Stimulated activated CD4-positive, alpha-beta T cell treated with anti-CD3 and anti-CD28 coated beads, Interleukin-4, amount 100 ng/mL, for 24 hours (primary cell): ENCODE measurements at places on chromosomes 7 and 10.

- DNase-seq = peak; percentile 76
These were observed 14.9 kb downstream of the DUSP5 start for GRCh38 chr10:110512461-110513187.

DNA sequence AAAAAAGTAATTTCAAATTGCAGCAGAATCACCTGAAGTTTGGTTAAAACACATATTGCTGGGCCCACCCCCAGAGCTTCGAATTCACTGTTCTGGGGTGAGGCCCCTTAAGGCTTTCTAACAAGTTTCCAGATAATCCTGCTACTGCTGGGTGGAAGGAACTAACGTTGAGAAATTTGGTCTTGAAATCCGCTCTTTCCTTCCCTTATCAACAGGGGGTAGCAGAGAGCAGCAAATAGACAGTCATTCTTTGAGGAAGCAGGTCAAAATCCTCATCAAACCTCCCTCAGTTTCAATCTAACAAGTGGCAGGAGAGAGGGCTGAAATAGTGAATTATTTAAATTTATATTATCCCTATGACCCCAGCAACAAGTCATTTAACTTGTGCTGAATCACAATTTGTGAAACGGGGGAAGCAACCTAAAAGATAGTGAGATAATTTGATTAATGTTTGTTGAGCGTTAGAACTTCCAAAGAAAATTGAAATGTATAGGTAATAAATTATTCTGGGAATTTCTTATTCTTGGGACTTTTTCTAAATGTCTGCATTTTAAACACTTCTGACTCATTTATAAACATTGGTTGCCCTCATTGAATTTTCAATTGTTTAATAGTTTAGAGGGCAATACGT, 21.7 kb upstream of the MALSU1 start:
- DNase-seq = peak; percentile 51

DNA sequence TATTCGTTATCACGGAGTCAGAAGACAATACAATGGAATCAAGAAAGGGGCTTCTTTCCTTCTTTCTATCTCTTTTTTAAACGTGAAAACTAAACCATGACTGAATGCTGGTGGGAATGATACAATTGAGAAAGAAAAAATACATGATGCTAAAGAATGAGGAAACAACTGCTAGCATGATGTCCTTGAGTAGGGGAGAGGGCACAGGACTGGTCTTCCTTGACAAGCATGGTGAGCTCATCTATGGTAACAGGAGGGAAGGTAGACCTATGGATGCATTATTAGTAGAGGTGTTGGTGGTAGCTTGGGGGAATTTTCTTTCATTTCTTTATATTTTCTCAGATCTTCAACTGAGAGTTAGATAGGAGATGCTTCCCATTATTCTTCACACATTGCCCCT, 88.9 kb upstream of the COL1A2 start:
- no peak for DNase-seq

DNA sequence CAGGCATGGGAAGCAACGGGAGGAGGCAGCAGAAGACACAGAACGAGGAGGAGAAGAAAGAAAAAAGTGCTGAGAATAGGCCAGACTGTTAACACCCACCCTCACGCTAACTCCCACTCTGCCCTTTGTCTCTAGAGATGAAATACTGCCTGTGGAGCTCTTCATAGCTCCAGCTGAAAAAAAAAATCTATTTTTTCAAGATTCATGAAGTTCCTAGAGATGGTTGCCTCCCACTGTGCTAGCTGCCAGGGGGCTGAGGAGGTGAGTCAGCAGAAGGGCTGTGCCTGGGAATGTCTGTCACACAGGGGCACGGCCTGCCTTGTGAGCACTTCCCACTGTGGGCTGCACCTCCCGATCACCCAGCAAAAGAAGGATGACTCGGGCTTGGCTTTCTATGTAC, 144.5 kb downstream of the RNF216 start:
- DNase-seq = no peak

DNA sequence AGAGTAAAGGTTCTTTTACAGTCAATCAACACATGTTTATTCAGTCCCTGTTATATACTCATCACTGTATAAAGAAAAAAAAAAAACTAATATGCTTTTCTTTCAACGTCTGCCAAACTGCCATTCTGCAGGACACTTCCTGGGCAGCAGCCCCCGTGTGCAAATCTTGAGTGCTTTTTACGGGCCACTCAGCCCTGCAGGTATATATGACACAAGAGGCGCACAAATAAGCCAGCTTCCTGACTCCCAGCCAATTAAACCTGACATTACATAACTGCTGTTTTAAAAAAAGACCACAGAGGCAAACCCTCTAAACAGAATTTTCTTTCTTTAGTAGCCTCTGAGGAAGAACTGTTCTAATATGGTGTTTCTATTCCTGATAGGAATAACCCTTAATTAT, 263.0 kb upstream of the NEBL start:
- no peak for DNase-seq

DNA sequence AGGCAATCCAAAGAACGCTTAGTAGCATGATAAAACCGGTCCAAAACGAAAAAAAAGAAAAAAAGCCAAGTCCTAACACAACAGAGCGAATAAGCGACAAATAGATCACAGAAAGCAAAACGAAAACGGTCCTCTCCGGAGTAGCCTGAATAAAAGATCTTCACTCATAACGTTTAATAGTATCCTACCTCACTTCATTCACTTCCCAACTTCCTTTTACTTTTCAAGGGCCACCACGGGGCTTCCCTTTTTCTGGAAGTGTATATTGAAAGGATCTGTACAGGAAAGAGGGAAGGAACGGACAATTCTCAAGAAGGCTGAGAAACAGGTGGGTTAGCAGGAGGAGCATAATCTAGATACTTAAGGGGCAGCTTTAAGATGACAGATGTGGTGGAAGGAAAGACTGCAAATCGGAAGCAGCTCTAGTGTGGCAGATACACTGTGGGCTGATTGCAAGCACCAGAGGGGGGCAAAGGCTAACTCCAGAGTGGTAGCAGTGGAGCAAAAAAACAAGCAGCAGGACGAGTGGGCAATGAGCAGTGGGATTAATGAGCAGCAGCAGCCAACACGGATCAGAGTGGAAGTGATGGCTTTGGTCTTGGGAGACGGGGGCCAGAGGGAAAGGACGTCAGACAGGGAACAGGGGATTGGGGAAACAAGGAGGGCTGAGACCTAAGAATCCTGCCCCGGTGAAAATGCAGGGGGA, 866 bp downstream of the CNOT4 start:
- DNase-seq = peak; percentile 33

- DNase-seq = no peak
These were observed 84.1 kb upstream of the GNA12 start for GRCh38 chr7:2928256-2928612.

DNA sequence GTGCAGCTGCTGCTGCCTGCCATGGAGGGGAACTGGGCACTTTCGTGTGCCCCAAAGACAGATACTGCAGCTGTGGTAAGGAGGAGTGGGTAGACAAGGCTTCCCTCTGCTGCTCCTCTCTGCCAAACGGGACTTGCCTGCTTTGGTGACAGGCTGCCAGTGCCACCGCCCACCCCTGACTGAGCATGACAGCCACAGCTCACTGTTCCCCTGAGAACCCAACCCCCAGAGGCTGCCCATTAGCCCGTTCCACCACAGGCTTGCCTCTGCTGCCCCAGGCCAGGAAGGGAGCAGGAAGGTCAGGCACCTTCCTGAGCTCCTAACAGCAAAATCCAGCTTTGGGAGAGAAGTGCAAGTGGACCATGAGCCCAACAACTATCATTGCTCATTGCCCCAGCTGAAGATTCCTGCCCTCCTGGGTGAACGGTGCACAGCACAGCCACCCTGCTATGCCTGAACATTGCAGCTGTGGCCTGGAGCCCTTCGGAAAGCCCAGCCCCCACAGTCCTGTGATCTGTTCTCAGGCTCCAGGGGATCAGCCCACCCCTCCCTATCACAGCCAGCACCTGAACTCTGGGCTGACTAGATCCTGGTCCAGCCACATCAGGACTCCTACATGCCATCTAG, 58.7 kb upstream of the ANTXRL start:
- DNase-seq = no peak

GRCh38 chr10:69421611-69422308, 5.0 kb upstream of the TACR2 start:
- DNase-seq = no peak

DNA sequence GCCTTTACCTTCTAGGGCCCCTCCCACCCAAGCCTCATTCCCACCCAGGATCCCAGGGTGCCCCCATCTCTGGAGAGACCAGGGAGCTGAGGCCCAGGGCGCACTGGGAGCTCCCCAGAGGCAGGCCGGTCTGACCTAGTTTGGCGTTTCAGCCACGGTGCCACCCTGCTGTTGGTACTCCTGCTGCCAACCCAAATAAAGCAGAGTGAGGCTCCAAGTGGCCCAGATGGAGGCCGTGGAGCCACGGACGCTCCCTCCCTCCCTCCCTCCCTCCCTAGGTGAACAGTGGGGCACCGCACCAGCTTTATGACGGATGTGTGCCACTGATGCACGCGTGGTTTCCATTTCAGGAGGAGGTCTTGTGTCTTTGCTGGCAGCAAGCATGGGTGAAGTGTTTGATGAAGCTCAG, 1.8 kb downstream of the INPP5A start:
- DNase-seq = peak; percentile 49

DNA sequence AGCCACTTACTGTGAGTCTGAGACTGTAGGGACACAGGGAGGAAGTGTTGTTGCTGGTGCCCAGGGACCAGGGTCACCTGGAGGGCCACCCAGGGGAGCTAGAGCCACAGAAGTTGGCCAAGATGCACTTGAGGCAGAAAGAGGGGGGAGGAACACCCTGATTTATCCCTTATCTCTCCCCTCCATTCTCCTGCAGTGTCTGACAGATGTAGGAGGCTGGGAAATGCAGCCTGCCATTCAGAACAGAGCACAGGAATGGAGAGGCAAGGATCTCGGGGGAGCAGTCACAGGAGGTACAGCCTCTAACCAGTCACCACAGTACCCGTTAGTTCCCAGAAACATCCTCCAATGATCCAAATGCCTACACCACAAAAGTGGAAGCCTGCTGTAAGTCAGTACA, 118.4 kb upstream of the SLC26A5 start:
- no peak for DNase-seq

GRCh38 chr10:99926925-99927720, 82.6 kb downstream of the DNMBP start:
- DNase-seq = no peak

DNA sequence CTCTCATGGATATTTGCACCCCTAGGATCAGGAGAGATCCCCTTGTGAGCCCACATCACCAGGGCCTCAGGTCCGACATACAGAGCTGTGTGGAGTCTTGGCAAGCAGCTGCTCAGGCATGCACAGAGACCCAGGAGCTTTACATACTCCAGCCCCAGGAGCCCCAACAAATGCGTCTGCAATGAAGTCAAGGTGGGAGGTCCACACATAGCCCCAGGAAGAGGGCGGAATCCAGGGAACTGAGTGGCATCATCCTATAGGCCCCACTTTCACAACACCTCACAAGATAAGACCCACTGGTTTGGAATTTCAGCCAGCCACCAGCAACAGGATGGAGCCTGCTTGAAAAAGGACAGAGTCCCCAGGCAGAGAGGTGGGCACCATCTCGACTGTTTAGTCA, 106.7 kb downstream of the LSMEM1 start:
- DNase-seq = no peak
